ENCODE measurements at places on chromosomes 4 and X. TPM values are rescaled to one million over a fixed set of nuclear protein-coding genes. Genes with fewer than 3 reads are reported as not detected.

CFAP47 gene
- not detected for total RNA-seq

COL4A6 gene
- total RNA-seq: not detected

FAM149A gene
- total RNA-seq: 4.3 TPM

MOB1B gene
- total RNA-seq: 11.0 TPM

CYTL1 gene
- total RNA-seq: not detected

DNA sequence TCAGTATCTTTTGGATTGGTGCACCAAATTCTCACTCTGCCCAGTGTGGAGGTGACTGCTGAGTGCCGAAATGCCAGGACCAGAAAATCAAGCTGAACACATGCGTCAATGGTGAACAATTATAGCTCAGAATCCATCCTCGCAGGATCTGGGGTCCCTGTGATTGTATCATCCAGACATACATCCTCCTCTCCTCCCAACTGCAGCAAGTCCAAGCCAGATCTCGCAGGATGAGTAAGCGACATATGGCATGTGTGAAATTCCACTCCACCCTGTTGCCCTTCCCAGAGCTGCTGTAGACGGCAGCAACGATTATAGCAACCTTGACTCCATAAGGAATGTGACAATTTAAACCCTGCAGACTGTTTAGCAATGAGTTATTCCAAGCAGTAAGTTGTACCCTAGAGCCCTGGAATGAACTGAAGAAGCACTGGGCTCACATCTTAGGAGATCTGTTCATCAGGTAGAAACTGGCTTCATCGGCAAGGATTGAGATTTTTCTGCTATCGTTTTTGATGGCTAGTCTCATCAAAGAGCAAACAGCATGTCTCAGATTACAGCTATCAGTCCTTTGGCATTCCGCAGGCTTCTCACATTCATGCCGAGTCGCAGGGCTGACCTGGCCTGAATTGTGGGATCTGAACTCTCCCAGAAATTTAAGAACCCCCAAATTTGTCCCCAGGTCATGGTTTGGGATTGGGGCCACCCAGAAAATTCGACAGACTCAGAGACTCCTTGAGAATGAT is 35.5 kb upstream of the SORBS2 start:
- no peak for DNase-seq

DNA sequence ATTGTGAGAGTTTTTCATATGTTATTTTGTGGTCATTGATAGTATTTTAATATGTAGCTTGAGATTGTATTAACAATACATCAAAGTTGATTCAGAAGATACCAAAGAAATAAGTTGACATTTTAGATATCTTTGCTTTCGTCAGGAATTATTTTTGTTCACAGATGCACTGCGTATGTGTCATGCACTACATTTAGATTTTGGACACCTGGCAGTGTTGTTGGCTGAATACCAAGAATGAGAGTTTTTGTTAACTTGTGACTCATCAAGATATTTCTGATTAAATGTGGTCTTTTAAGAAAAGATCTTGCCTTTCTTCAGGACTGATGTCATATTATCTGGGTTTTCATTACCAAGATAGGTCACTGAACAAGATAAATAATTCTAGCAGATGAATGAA is 633.4 kb downstream of the CENPC start:
- DNase-seq: no peak

GRCh38 chr4:1047976-1048772 is 36.7 kb downstream of the FGFRL1 start:
- no peak for DNase-seq

GRCh38 chrX:153974726-153975286 is 2.3 kb downstream of the TMEM187 start:
- DNase-seq: no peak

GRCh38 chr4:173714456-173714855 is 184.4 kb upstream of the HAND2 start:
- DNase-seq: no peak

DNA sequence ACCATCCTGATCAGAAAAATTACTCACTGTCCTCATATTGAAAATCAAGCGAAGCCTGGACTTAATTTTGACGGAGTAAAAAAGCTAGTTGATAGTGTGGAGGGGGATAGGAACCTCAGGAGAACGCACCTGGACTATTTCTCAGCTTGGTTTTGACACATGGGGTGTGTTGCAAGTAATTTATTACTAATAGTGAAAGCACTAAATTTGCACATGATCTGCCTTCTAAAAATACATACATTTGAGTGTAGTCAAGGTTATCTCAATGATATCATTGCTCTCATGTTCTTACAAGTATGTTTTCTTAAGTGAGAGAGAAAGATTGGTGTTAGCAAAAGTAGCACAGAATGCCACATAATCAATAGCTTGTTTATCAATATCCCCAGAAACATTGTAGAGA is 29.5 kb downstream of the LRIT3 start:
- DNase-seq: no peak

DNA sequence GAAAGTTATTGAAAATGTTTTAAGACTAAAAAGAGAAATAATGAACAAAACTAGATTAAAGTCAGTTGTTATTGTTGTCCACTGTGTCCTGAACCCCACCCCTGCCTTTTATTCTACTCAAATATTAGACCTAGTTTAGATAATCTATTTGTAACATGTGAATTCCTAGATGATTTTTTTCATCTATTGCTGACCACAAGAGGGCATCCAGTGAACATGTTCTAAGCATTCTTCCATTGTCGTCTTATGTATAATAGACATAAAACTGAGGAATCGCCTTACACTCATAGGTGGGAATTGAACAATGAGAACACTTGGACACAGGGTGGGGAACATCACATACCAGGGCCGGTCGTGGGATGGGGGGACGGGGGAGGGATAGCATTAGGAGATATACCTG is 36.4 kb upstream of the HPRT1 start:
- DNase-seq: peak; percentile 23

- no peak for DNase-seq
These were observed 11.0 kb upstream of the SH3BP2 start for GRCh38 chr4:2781911-2782310.

DNA sequence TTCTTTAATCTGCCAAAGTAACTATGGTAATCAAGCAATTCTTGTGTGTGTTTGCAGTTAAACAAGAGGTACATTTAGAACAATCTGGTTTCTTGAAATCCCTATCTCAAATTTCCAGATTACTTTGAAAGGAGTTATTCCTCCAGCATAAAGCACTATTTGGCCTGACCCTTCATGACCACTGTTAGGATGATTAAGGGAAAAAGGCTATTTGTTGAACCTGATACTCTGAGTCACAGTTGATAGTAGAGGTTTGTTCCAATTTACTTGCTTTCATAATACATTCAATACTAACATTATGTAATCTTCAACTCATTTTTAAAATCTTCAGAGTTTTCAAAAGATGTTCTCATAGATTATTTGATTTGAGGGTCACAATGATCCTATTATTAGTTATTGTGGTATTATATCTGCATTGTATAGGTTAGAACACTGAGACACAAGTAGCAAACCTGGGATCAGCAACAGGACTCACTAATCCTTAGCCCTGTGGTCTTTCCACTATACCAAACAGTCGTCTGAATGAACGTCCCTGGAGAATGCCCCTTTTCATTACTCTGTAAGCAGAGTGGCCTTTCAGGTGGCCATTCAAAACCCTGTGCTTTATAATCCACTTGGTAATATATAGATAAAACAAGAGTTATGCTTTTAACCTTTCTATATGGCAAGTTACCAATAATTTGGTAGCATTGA is 8.1 kb upstream of the NDST4 start:
- no peak for DNase-seq

DNA sequence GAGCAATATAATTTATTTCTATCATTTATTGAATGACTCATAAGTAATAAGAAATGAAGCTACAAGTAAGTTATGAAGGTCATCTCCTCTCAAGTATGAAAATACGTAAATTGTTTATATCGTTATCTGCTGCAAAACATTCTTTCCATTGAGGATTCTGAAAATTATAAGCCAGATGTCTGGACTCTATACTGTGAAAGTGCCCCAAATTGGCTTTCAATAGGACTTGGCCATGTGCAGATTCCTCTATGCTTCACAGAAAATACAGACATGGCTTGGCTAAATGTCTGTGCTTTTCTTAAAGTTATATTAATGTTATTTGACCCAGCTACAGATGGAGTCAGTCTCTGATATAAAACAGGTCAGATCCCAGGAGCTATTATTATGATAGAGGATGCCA is 2109.9 kb upstream of the AGA start:
- DNase-seq: no peak

- DNase-seq: no peak
These were observed 926.9 kb downstream of the FAT4 start for GRCh38 chr4:126241634-126242033.

DNA sequence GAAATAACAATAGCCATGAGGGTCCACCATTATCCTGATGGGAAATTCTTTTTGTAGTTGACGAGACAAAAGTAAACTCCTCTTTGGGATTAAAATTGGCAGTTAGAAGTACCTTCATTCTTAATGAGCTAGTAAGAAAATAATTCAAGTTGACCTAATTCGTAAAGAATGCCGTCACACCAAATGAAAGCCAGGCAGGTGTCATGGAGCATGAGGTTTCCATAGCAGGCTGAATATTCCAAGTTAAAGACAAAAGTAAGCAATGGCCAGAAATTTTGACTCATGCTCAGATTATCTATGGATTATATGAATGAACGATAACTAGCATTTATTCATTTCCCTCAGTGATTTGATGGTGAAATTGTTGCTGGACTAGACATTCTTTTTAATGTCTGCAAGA is 192.2 kb upstream of the FAT1 start:
- no peak for DNase-seq

- DNase-seq: no peak
These were observed 2412.8 kb downstream of the ARAP2 start for GRCh38 chr4:33831442-33832066.

DNA sequence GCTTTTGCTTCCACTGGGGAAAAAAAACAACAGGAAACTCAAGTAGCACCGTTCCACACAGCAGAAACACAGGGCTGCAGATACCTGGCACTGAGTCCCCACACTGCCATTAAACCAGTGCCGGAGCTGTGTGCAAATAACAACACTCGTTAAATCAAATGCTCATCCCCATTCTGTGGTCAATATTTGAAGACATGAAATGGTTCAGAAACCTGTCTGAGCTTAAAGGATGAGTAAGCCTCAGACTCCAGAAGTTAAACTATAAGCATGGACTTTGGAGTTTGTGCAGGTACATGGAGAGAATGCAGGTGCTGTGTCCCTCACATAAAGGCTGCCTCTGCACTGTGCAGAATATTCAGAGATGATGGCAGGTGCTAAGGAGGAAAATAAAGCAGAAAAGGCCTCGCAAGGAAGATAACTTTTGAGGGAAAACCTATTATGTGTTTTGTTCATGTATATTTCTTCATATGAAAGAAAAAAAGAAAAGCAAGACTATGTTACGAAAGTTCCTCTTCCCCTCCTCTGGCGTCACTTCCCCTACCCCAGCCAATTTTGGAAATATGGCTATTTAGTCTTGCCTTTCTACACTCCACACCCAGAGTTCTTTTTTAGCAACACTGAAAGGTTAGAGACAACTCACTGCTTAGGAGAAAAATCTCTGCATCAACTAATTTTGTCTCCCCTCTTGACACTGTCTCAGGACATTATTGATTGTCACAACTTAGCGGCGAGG is 4.6 kb downstream of the MPP1 start:
- DNase-seq: no peak

GRCh38 chrX:568311-568710 is 62.3 kb upstream of the SHOX start:
- no peak for DNase-seq

GRCh38 chr4:77183777-77184420 is 26.9 kb downstream of the CCNG2 start:
- no peak for DNase-seq

- peak; percentile 82 for DNase-seq
These were observed 273.0 kb downstream of the ARHGAP24 start for GRCh38 chr4:85747882-85748491.

DNA sequence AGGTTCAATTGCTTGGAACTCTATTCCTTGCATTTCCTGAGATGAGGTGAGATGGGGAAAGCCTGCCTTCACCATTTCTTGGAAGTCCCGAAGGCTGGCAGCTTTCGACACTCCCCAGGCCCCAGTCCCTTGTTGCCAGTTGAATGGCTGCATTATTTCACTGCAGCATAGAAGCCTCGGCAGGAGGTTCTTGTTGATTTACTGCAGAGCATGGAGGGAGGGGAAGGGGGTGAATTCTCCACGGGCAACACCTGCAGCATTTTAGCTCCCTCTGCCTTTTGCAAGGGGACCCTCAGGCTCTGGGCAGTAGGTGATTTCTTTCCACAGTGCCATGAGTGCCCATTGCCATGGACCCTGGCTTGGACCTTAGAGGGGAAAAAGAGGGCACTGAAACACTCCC is 10.7 kb upstream of the BCLAF3 start:
- DNase-seq: no peak

DNA sequence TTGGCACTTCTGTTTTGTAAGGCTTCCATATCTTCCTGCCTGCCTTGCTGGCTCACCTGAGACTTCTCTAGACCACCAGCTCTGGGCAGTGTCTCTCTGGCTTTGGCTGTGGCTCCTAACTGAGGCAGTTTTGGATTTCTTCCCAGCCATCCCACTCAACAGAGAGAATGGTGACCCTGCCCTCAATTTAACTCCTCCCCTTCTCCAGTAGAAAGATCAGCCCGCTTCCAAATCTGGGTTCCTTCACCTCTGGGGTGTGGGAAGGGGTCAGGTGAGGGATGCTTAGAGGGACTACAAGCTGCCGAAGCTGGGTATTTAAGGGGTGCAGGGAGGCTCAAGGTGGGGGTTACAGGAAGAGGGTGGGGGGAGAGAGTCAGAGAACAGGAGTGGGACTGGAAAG is 23.7 kb downstream of the NAP1L5 start:
- no peak for DNase-seq

DNA sequence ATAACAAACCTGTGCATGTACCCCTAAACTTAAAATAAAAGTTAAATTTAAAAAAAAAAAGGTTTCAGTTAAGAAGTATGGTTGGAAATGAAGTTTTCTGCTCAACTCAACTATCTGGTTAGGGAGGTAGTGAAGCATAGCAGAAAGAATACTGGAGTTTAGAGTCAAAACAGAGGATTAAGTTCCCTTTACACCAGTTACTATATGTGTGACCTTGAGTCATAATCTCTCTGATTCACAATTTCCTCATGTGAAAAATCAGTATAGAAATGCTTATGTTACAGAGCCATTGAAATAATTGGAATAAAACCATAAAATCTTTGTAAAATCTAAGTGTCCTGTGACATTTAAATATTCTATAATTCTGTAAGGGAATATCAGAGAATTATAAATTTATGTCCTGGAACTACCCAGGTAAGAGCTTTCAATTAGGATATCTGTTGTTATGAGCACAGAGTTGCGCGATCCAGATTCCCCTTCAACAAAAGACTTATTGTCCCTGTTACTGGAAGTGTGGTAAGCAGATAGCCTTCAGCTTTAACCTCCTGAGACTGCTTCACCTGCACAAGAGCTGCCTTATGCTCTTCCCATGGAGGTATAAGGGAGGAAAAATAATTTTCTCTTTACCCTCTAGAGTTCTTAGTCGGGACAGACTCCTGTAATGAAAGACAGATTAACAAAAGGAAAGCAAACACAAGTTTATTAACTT is 203.8 kb upstream of the NRK start:
- no peak for DNase-seq

GRCh38 chr4:3406431-3406830 is 35.3 kb upstream of the HGFAC start:
- DNase-seq: no peak

- DNase-seq: no peak
These were observed 112.3 kb upstream of the IL13RA1 start for GRCh38 chrX:118615141-118615540.

All from G401 (cell line).